ENCODE measurements at places on chromosomes 13 and 19.

DNA sequence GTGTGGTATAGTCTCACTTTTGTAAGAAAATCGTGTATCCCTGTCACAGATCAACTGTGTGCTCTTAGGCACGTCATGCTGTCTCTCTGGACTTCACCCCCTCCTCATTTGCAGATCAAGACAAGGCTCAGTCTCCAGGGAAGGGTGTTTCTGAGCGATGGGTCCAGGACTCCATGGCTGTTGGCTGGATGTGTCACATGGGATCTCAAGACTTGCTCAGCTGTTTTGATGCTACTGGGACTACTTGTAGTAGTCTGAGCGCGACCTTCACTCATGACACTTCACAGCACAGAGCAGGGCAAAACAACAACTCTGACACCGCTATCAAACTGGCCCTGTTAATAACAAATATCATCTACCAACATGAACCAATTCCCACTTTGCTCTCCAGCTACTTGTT, 36.2 kb downstream of the SMAD9 start:
- DNase-seq = no peak

GRCh38 chr13:25836574-25837336, 215.1 kb downstream of the SHISA2 start:
- DNase-seq = no peak

GRCh38 chr19:46845959-46846459, 4.6 kb downstream of the AP2S1 start:
- DNase-seq = no peak

- DNase-seq = peak; percentile 78
These were observed 759 bp downstream of the ZMYM2 start for GRCh38 chr13:19959141-19959830.

DNA sequence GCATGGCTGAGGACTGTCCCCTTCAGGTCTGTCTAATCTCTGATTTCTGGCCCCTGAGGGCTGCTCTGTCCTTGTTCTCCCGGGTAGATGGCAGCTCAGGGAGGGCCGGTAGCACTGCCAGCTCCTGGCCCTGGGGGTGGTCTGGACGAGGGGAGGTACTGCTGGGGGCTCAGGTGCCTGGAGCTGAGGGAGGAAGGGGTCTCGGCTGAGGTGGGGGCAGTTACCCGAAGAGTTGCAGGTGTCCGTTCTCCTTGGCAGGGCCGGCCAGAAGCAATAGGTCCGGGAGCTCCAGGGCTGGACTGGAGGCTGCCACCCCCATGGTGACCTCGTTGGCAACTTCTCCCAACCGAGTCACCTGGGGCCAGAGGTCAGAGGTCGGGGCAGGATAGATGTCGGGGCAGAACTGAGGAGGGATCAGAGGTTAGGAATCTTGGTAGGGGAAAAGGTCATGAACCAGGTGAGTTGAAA, 1.2 kb upstream of the EMC10 start:
- DNase-seq = no peak

Data from stimulated activated CD4-positive, alpha-beta T cell treated with anti-CD3 and anti-CD28 coated beads, Interleukin-15, amount 100 ng/mL, for 24 hours (primary cell).